ENCODE measurements at places on chromosomes 3 and 15. TPM values are rescaled to one million over a fixed set of nuclear protein-coding genes. Genes with fewer than 3 reads are reported as not detected.

DNA sequence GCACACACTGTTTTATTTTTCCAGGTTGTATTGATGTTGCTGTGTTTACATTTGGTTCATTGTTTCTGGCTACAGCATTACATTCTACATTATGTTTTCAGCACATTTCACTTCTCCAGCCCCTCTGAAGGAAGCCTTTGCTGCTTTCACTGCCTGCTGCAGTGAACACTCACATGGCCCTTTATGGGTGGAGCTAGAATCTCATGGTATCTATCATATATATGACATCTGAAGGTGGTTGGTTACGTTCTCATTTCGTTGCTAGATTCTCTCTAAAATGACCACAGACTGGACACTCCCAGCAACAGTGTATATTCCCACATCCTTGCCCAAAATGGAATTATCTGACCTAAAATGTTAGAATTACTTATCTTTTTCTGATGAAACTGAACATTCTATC lies 35.2 kb upstream of the CTDSPL start:
- DNase-seq: no peak

GRCh38 chr3:47475570-47476329 lies at the start of gene SCAP:
SCAP (minus strand) TSS chr3:47475941; CDS start chr3:47442993, 32,948 bp downstream.
- peak; percentile 85 for DNase-seq

GRCh38 chr3:23540600-23540999 lies 265.2 kb upstream of the UBE2E1 start:
- no peak for DNase-seq

- no peak for DNase-seq
Measured at GRCh38 chr3:106341087-106341486, 472.3 kb upstream of the CBLB start.

The GOLGA6L7 gene
- total RNA-seq: not detected

Data from endothelial cell of umbilical vein (primary cell).